Activated naive CD4-positive, alpha-beta T cell (primary cell): ENCODE measurements at places on chromosomes 3 and 15.

DNA sequence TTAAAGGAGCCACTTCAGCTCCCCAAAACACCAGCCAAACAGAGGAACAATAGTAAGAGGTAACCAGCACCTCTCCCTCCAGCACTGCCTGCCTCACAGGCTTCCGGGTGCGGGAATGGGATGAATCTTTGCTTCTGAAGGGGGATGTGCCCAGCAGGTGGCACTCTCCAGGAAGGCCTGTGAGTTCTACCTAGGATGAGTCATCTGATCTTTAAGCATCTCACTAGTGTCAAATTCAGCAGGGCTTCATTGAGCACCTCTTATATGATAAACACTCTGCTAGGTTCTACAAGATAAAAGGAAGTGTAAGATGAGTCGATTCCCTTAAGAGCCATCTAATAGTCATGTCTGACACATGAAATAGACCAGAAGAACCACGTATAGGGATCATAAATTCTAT, 237.4 kb upstream of the UMPS start:
- DNase-seq, result no peak

DNA sequence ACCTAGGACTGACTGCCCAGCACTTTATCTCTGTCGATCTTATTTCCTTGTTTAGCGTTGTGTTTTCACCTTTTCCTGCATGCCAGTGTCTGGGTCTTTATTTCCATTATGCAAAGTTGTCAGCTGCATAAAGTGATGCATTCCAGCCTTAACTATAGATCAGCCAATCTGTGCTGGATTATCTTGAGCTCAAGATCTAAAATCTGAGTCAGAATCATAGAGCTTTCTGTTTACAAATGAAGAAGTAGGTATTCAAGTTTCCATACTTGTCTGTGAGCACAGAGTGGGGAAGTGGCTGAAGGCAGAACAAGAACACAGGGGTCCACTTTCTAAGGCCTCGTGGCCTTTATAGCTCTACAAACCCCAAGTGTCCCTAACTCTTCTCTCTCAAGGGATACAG, 82.4 kb upstream of the PLCL2 start:
- no peak for DNase-seq

DNA sequence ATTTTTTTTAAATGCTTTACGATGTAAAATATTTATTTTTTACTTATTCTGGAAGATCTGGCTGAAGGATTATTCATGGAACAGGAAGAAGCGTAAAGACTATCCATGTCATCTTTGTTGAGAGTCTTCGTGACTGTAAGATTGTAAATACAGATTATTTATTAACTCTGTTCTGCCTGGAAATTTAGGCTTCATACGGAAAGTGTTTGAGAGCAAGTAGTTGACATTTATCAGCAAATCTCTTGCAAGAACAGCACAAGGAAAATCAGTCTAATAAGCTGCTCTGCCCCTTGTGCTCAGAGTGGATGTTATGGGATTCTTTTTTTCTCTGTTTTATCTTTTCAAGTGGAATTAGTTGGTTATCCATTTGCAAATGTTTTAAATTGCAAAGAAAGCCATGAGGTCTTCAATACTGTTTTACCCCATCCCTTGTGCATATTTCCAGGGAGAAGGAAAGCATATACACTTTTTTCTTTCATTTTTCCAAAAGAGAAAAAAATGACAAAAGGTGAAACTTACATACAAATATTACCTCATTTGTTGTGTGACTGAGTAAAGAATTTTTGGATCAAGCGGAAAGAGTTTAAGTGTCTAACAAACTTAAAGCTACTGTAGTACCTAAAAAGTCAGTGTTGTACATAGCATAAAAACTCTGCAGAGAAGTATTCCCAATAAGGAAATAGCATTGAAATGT, 15.6 kb downstream of the THBS1 start:
- DNase-seq, result no peak

DNA sequence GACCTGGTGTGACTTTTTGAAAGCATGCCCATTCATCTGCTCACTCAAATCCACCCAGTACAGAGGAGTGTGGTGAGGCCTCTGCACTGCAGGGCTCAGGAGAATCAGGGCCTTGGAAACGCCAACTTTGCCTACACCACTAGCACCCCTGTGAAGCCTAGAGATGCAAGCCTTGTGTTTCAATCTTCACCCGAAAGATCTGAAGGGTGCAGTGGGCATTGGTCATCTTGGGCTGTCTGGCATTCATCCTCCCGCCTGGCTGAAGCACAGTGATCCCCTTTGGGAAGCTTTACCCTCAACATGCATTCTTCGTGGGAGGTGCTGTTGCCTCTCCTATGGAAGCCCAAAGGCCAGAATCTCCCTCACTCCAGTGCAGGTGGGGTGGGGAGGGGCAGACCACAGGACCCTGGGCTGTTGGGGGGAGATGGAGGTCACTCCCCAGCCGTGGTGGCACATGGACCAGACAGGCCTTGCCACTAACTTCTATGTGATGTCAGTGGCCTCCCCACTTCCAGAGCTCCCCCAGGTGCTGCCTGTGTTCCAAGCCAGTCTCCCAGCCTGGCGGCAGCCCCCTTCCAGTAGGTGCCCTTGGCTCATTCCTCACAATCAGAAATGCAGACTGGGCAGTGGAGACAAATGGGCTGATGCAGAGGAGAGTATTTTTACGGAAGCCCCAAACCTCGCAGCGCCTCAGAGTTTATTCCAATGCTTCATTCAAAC, 92.5 kb downstream of the ADAMTS17 start:
- no peak for DNase-seq

DNA sequence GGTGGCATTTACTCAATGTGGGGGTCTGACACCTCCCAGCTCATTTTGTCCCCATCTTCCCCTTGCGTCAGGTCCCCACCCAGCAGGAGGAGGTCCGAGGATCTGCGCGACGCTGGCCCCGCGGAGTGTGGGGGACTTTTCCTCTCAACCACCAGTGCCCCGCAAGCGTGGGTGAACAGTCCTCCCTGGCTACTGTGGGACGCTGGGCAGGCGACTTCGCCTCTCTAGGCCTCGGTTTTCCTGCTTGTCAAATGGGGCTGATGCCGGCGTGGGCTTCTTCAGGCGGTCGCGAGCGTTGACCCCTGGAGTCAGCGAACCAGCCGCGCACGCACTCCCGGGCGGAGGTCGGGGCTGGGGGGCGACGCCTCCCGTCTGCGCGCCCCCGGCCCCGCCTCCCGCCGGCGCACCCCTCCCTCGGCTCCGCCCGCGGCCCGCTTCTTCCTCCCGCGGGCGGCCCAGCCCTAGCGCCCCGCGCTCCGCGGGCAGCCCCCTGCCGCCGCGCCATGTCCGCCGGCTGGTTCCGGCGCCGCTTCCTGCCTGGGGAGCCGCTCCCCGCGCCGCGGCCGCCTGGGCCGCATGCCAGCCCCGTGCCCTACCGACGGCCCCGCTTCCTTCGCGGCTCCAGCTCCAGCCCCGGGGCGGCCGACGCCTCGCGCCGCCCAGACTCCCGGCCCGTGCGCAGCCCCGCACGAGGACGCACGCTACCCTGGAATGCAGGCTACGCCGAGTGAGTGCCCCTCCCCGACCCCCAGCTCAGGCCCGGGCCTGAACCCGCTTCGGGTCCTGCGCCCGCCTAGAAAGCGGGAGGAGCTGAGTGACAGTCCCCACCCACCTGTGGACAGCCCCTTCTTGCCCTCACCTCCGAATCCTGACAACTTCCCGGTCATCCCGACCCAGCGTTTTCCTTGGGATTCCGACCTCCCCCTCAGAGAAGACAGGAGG, at the start of gene PPM1M:
TSS of gene PPM1M (plus strand) at position 438 of the 942 bp plus-strand sequence. CDS start at position 504, 66 bp downstream.
- DNase-seq, result no peak

- no peak for DNase-seq
These were observed 124.9 kb downstream of the ZBTB20 start for GRCh38 chr3:115022199-115022598.
